Mucosa of gallbladder (tissue), 1 donor: ENCODE measurements at places on chromosomes 5 and 9. TPM values are rescaled to one million over a fixed set of nuclear protein-coding genes. Genes with fewer than 3 reads are reported as not detected.

The AP3B1 gene
- total RNA-seq, result 37.1 TPM

GRCh38 chr5:139138809-139139208 is 59.4 kb downstream of the SIL1 start:
- DNase-seq, result no peak

DNA sequence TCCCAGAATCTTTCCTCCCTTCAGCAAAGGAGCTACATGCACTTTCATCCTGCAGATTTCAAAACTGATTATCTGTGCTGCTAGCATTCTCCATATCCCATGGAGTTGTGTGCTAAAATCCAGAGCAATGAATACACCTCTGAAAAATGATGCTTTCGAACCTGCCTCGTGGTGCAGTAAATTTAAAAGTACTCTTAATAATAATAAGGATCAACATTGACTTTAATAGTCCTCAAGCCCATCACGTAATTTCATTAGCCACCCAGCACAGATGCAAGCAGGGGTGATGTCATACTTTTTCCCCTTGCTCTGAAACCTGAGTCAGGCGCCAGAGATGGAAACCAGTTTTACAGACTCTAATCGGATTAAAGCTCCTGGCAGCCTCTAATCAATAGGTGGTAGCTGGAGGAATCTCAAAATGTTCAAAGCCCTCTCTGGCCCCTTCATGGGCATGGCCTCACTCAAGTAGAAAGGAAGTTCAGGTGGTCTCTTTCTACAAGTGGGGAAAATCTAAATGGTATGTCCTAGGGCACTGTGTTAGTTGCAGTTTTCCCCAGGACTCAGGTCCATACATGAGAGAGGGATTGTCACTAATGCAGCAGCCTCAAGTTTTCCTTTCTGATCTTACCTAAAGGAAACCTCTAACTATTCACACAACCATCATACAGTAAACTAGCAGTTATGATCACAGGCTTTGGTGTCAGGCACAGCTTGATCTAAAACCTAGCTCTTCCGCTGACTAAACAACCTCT is 221.6 kb upstream of the SLC30A5 start:
- DNase-seq, result no peak

DNA sequence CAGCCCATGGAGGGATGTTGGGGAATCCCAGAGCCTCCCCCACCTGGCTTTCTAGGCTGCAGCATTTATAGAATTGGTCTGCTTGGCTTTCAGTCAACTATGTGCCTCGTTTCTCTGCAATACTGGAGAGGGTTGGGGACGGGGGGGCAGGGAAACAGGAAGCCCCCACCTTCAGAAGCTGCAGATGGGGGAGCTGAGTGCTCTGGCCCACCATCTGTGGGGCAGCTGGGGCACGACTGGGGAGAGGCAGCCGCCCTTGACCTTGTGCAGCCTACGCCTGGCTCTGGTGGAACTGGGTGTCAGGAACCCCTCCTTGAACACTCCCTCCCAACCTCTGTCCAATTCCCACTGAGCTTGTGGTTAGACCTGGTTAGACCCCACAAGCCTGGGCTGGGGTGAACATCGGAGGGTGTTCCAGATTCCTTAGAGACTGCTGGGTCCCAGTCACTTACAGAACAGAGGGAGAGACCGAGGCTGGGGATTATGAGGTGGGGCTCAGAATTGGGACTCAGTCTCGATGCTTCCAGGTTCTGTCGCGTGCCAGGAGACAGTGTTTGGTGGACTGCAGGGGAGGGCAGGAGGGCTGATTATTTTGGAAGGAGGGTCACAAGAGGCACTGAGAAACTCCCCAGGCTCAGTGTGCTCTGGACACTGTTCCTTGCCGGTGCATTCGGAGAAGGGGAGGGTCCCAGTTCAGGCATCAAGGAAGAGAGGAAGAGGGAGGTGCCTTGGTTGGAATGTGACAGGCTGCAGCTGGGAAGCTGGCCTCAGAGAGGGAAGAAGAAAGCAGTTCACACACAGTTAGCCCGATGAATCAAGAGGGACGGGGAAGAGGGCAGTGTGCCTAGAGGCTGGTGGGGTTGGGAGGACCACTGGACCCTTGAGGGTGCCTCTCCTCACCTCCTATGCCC is 25.6 kb downstream of the COL27A1 start:
- DNase-seq, result peak; percentile 36
